ENCODE measurements at places on chromosomes 1 and 21.

GRCh38 chr1:37629008-37629407 is 5.7 kb downstream of the RSPO1 start:
- DNase-seq, result no peak

DNA sequence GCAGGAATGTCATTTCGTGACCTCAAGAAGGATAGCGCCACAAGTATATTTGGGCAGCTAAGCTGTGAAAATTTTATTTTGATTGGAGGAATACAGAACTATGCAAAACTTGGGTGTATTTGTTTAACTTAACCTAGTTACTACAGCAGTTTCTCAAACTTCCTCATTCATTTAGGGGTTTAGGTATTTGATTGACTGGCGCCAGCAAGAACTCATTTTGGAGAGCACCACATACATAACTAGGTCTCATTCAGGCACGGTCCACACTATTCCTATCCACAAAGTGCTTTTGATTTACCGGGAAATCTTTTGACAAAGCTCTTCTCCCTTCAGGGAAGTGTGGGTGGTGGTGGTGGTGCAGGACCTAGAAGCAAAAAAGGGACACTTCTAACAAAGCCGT is 155.1 kb upstream of the NRIP1 start:
- no peak for DNase-seq

GRCh38 chr1:75126611-75127101 is 7.5 kb upstream of the LHX8 start:
- no peak for DNase-seq

DNA sequence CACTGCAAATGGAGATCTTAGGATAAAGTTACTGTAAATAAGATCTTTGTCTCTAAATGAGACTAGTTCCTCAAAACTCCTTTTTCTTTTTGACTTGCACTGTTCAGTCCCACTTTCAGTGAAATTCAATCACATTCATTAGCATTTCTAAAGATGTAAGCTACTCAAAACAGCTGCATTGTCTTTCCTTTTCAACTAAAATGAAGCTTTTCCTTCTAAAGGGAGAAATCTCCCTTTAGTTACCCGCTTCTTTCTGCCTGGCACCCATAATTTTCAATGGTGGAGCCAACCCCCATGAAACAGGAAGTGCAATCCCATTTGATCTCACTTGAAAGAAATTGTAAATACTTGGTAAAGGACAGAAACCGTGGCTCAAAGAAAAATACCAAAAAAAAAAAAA is 387.4 kb upstream of the PKN2 start:
- DNase-seq, result no peak

GRCh38 chr1:214111796-214112195 is 124.0 kb downstream of the PROX1 start:
- no peak for DNase-seq

- DNase-seq, result no peak
Observed at GRCh38 chr1:183349201-183349711, 68.9 kb downstream of the NMNAT2 start.

DNA sequence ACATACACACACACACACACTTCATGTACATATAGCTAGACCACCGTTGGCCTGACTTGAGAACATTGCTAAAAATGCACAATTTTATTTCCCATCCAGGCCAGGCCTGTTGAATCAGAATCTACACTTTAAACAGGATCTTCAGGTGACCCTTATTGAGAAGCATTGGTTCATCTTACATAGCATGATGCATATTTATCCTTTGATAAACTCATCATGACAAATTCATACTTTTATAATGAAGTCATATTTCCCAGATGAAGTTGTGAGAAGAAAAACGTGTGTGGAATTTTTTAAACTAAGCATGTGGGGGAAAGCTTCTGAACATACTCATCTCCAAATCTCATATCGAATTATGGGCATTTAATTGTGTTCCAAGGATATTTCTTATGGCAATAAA is 877.7 kb downstream of the MRPL39 start:
- no peak for DNase-seq

GRCh38 chr1:212428496-212428895 is 4.2 kb upstream of the NENF start:
- DNase-seq, result no peak

DNA sequence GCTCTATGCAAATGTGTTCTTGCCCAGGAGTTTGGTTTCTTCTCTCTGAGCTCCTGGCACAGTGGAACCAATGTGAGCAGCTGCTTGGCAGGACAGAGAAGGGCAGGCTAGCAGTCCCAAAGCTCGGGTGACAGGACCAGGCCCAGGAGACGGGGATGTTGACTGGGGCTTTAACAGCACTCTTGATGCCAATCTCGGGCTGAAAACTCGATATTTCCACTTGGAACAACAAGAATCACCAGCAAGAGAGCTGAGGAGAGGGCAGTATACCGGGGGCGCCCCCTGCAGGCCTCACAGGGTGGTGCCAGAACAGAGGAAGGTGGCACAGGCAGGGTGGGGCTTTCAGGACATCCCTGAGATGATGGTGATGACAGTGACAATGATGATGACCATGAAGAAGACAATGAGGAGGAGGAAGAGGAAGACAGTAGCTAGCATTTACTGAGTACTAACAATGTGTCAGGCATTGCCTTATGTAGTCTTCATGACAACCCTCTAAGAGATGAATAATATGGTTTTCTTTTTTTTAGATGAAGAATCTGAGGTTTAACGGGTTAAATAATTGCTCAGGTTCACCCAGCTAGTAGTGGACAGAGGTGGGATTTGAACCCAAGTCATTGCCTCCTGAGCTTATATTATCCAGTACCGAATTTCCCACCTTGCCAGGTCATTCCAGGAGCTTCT is 2.7 kb upstream of the KCNJ9 start:
- peak; percentile 75 for DNase-seq

DNA sequence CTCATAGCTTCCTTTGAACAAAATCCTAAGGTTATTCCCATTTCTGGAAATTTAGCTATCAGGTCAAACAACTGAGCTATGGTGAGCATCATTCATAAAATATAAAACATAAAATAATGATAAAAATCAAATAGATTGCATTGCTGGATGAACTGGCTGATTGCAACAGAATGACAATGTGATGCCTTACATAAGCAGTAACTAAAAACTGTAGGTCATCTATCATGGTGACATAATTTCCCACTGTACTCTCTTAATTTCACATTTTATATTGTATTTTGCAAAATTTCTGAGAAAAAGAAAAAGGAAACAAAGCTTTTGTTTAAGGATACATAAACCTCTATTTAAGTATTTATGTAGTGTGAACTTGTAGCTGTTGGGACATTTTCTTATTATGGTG is 4.6 kb downstream of the PTGER3 start:
- DNase-seq, result no peak

DNA sequence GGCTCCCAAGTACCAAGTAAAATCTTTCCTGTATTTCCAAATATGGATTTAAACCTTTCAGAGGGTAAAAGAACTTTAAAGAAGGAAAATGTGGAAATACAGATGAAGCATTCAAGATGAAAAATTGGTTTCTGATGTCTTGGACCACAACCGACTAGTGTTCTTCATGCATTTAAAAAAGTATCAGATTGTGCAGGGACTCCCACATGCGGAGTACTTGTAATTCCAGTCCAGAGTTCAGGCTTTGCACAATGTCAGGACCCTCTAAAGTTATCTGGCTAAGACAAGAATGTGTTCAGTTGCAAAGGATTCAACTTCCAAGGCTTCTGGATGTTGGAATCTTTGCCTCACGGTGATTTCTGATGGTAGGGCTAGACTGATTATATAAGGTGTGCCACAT is 66.7 kb downstream of the RGL1 start:
- DNase-seq, result no peak

DNA sequence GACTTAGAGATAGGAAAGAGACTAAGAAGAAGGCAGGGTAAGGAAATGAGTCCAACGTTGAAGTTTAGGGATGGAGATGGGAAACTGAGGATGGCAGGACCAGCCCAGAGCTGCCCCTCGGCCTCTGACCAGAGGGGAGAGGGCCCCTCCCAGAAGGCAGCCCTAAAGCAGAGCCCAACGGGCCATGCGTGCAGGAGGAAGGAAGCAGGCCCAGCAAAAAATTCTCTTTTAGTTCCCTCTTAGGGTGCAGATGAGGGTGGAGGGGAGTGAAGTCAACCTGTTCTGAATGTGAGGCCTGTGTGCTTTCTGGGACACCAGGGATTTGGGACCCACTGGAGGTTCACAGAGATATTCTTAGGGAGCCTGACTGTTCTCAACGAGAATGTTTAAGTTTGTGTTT is 225.4 kb downstream of the RHOU start:
- DNase-seq, result no peak

DNA sequence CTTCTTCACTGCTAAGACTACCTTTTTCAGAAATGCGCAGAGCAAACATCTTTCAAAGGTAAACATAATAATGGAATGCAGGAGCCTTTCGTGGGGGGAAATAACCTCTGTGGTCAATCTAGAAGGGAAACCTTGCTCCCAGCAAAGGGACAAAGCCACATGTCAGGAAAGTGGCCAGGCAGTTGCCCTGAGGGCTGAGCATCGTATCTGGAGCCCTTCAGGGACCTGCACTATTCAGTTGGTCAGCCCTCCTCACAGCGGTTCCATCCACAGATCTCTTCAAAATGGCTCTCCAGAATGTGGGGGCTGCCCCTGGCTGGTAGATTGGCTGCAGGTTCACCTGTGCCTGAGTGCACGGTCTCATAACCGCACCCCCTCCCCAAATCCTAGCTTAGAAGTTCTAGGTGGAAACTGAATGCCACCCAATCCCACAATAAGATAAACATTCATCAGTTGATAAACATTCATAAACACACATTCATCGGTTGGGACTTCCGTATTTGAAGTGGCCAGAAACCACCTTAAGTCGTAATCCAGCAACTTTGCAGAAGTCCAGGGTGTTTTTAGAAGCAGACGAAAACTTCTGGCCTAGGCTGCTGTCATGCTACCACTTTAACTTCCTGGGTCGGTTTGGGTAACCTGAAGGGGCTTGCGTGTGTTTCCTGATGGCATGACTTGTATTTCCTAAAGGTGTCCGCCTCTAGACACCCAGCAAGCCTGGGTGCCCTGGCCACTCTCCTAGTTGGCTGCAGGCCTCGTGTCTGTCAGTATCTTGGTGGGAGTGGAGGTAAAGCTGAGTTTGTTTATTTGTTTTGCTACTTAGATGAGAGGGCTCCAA is 50.5 kb downstream of the RASSF5 start:
- DNase-seq, result peak; percentile 67

DNA sequence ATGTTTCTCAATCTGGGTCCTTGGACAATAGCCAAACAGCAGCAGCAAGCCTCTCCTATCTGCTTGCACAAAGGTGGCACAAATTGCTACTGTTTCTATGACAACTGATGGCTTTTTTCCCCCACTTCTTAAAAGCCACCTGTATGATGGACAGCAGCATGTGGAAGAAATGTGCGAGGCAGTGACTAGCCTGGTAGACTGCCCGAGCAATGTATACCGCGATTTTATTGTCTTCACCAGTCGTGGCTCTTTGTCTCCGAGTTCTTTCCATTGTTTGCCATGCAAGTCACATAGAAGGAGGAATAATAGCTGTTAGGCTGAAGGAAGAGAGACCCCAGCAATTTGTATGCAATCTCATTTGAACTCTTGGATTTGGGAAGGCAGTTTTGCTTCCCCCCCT is 79.4 kb downstream of the S1PR1 start:
- DNase-seq, result no peak

DNA sequence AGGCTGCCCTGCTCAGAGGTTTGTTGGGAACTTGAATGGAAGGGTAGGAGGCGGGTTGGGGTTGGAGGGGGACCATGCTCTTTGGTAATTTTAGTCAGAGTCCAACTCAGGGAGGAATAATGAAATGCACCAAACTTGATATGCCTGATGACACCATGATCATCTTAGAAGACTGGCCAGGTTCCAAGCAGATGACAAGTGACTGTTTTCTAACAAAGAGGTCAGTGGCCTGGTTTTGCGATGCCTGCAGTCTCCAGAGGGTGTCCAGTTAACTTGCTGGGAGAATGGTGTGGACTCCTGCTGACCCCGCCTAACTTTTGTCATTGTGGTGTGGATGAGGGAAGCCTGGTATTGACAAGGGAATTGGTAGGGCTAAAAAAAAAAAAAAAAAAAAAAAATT is 12.4 kb downstream of the VANGL1 start:
- DNase-seq, result no peak

- no peak for DNase-seq
Observed at GRCh38 chr1:77888081-77888780, at the start of gene NEXN. NEXN (plus strand) TSS chr1:77888624; CDS start chr1:77916107, 27,483 bp downstream.

DNA sequence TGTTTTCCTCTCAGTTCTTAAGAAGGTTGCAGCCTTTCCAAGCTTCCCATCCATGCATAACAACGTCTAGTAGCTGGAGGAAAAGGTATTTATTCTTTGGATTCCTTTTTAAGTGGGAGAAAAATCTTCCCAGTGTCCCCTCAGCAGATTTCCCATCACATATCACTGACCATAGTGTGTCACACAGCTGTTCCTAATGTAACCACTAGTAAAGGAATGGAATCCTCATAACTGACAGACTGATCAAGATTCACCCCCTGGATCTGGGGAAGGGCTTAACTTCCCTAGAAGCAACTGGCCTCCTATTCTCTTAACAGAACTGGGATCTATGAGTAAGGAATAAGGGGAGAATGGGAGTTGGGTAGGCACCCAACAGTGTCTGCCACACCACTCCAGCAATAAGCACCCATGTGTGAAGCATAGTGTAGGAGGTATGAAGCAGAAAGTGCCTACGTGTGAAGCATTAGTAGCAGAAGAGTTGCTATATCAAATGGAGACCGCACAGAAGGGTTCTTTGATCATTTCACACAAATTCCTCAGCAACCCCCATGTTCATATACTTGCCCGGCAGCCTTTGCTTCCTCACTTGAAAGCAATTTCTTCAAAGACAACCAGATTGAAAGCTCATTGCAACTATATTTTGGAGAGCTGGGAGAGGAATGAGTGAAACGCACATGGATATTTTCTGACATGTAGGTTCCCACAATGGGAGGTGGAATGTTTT is 28.2 kb upstream of the DNAH14 start:
- DNase-seq, result no peak

DNA sequence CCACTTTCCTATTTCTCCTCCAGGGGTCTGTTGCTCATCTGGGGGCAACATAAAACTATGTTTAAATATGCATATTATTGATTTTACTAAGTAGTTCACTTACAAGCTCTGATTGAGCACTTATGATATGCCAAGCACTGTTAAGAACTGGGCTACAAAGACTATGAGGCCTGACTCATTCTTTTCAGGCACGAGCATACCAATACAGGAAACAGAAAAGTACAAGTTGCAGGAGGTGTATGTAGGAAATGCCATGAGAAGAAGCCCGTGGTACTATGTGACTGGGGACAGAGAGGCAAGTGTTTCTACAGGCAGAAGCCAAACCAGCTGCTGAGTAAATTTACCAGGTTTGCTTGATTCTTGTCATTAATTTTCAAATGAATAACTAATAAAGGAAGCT is 120.4 kb upstream of the PTGFR start:
- DNase-seq, result no peak

GRCh38 chr1:67241200-67241746 is 66.4 kb upstream of the IL12RB2 start:
- DNase-seq, result no peak
